ENCODE measurements at places on chromosomes 7 and 10.

- DNase-seq, result no peak
Observed at GRCh38 chr7:32204361-32205018, 134.3 kb upstream of the PDE1C start.

- no peak for DNase-seq
Observed at GRCh38 chr7:106294334-106294733, 9.6 kb upstream of the NAMPT start.

- DNase-seq, result no peak
Observed at GRCh38 chr7:42494736-42495135, 257.7 kb upstream of the GLI3 start.

- no peak for DNase-seq
Observed at GRCh38 chr7:100546129-100546925, 7.3 kb downstream of the AGFG2 start.

DNA sequence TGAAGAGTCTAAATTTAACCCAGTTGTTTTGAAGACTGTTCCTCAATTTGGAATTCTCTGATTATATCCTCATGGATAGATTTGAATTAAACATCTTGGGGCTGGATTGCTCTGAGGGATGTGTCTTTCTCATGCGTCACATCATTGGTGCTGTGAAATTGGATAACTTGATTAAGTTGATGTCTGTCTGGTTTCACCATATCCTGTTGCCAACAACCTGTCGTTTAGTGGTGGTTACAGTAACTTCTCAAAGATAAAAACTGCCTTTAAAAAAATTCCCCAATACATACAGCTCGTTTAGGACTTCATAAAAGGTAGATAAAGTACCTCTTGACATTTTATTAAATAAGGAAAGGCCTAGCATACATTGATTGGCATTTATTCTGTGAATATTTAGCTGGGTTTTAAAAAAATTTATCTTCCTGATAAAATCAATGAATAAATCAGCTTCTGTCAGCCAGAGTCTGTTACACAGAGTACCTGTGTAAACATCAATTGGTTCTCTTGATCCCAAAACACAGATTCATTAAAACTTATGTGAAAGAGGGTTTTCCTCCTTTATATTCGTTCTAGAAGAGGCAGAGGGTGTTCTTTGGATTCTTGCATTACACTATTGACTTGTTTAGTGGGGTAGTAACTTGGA lies 10.5 kb downstream of the CRCP start:
- DNase-seq, result no peak

- no peak for DNase-seq
Observed at GRCh38 chr7:130096243-130096827, 26.0 kb downstream of the KLHDC10 start.
